ENCODE measurements at places on chromosomes 3 and 15.

DNA sequence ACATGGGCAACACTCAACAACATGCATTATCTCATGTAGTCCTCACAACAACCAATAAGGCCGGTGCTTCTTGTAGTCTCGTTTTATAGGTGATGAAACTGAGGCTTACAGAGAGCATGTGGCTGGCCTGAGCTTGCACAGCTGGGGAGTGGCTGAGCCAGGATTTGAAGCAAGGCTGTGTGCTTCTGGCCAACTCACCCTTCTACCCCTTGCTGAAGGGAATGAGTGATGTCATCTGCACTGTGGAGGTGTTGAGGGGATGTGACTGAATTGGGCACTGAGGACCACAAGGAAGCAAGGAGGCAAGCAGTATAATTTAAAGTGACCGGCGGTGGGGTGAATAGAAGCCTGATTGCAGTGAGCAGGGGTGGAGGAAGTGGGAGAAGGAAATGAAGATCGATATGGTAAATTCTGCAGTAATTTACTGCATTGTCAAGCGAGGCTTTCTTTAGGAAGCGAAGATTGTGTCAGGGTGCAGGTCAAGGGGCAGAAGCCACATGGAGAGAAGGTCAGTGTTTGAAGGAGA lies 62.3 kb downstream of the MINAR1 start:
- no peak for DNase-seq

DNA sequence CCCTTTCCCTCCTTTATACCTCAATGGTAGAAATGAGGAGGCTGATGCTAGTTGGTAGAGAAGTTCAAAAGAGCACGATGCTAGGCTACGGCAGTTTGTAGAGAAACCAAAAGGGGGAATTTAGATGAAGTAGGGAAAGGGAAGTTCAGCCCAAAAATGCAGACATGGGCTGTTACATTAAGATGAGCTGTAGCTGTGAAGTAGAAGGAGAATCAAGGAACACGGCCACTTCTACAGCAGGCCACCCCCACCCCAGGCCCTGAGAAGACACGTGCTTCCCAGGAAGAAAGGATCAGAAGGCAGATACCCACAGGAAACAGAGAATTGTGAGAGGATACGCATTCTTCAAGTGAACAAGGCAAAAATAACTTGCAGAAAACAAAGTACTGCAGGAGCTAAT lies 2.1 kb upstream of the PARP14 start:
- no peak for DNase-seq

DNA sequence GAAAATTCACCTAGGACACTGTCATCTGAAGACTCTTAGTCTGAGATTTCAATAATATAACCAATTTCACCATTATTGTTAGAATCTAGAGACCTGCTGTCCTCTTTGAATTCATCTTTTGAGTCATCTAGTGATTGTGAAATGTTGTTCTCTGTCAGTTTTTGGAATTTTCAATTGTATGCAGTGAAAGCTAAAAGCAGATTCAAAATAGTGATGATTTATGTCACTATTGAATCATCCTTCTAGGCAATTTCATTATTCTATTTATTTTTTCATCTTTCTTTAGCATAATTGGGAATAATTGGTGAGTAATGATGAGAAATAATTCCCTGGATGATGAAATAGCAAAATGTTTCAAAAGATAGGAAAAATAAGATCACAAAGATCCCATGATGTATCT lies 101.7 kb upstream of the EIF1B start:
- DNase-seq: no peak

DNA sequence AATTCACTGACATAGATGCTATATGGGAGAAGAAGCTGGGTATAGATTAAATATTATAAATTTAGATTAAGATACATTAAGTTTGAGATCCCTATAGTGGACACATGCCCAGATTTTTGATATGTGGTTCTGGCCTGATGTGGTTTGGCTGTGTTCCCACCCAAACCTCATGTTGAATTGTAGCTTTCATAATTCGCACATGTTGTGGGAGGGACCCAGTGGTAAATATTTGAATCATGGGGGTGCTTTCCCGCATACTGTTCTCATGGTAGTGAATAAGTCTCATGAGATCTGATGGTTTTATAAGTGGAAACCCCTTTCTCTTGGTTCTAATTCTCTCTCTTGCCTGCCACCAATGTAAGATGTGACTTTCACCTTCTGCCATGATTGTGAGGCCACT lies 189.4 kb upstream of the CD96 start:
- no peak for DNase-seq

DNA sequence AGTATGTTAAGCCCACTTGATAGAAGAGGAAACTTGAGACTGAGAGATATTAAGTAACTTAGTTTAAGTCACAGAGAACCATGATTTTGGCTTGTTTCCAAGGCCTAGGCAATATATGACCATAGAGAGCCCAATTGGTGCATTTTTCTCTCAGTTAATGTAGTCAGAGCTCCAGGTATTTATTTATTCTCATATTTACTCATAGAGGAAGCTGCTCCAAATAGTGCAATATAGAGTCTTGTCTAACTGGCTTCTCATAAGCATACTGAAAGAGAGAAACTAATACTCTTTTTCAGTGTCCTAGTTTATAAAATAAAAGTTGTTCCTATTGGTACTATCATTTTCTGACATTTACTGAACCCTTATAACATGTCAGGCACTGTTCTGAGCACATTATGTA lies 15.2 kb downstream of the TRNT1 start:
- DNase-seq: no peak

DNA sequence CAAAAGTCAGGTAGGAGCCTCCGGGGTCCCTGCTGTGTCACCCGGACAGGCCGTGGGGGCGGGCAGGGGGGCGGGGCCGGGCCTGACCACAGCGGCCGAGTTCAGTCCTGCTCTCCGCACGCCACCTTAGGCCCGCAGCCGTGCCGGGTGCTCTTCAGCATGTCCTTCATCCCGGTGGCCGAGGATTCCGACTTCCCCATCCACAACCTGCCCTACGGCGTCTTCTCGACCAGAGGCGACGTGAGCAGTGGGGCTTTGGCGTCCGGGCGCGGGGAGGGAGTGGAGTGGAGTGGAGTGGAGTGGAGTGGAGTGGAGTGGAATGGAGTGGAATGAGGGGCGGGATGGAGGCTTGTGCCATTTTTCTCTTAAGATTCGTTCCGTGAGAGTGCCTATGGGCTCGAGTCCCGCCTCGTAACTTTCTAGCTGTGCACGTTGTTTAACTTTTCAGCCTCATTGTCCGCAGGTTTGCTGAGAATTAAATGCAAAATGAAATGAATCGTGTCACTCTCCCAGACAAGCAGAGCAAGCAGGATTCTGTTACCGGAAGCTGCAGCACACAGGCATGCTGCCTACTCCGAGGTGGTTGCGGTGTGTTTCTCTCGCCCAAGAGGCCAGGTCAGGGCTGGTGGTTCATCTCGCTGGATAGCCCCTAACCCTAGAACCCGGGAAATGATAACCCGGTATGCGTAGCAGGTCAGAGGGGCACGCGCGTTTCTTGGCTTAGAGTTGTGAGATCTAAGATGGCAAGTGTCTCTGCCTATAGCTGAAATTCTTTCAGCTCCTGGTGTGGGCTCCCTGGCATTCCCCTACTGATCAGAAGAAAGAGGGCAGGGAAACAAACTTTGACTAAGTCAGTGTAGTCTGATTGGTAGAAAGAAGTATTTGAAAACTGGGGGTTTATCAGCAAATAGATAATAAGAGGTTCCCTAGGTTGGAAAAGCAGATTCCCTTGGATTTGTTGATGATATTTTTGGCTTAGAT lies at the start of gene FAH:
Gene FAH, plus strand, starts transcription at position 104 of the 981 bp plus-strand sequence. Its CDS starts 56 bp downstream, at position 160.
- DNase-seq: peak; percentile 44

- DNase-seq: no peak
These were observed 427.1 kb downstream of the SHQ1 start for GRCh38 chr3:72421126-72421525.

DNA sequence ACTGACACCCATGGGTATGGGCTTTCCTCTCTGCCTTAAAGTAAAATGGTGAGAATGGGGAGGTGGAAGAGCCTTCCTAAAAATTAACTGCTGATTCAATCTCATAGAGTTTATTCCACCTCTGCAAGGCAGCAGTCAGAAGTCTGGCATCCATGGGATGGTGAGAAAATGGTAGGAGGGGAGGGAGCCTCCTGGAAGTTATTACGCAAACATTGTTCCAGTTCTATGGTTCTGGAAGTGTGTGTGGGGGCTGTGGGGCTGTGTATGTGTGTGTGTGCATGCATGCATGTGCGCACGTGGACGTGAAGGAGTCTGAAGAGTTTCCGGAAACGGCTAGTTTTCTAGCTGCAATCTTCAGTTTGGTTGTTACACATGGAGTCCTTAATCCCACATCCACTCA lies 177.6 kb downstream of the KCNAB1 start:
- DNase-seq: no peak

DNA sequence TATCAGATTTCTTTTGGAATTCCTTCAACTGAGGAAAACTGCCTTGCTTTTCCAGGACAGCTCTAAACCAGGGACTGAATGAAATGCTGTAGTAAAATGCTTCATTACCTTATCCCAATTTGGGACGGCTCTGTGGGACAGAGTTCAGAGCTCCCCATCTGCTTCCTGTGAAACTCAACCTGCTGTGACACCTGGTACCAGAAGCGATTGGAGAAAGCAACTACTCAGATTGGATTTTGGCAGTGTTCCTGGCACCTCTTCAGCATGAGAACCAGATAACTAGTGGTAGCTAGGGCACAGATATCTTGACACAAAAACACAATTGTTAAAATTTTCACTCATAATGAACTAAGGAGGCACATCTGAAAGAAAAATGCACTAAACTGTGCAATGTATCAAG lies 539.1 kb downstream of the SI start:
- DNase-seq: no peak

DNA sequence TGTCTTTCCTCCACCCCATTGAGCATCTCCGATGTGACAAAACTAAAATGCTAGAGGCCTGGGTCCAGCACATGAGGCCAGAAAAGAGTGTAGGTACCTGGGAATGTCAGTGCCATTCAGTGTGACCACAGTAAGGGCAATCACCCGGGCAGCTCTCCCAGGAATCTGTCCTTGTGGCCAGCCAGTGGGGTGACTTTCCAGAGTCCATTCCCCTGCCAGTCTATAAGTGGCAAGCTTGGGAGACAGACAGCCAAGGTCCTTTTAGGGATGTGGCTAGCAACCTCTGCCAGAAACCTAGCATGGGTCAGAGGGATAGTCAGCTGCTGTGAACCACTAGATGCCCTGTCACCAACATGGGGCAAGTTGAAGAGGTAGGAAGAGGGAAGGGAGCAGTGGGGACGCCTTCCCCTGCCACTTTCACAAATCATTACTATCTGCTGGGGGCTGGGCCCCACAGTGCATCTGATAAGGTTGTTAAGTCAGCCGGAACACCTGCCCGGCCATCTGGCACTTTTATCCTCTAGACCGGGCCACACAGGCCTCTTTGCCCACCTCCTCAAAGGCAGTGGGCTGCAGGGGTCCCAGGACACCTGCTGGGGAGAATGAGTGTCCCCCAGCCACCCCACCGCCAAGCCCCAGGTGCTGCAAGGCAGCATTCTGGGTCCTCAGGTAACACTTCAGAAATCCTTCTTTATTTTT lies 24.8 kb upstream of the DET1 start:
- peak; percentile 54 for DNase-seq

- DNase-seq: peak; percentile 7
These were observed 26.8 kb downstream of the FBXW12 start for GRCh38 chr3:48398701-48399386.

- DNase-seq: no peak
These were observed 88.7 kb downstream of the FNDC3B start for GRCh38 chr3:172127929-172128580.

GRCh38 chr3:38578081-38578475 lies 71.4 kb downstream of the SCN5A start:
- DNase-seq: no peak

DNA sequence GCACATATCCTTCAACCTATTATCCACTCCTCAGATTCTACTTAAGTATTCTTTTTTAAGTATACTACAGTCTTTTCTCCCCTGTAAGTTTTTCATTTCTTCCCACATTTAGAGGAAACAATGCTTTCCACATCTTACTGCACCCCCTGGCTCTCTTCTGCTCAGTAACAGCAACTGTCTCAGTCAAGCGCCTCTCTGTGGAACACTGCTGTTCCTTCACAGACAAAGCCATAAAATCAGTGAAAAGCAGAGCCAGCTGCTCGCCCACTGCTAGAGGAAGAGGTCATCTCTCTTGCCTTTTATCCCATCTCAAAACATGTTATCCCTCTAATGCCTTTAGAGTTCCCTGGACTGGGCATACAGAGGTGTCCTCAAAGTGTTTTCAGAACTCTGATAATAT lies 24.8 kb downstream of the SERP1 start:
- DNase-seq: no peak

GRCh38 chr3:175980486-175981090 lies 1121.5 kb downstream of the NAALADL2 start:
- no peak for DNase-seq

- DNase-seq: peak; percentile 17
These were observed 116.3 kb downstream of the AKAP13 start for GRCh38 chr15:85496551-85497171.

- DNase-seq: peak; percentile 85
These were observed 420 bp downstream of the SLC27A2 start for GRCh38 chr15:50182219-50183013.

- DNase-seq: no peak
These were observed 75.9 kb downstream of the CYP19A1 start for GRCh38 chr15:51262463-51262862.

- no peak for DNase-seq
These were observed 302.0 kb downstream of the RYR3 start for GRCh38 chr15:33612721-33613304.

- DNase-seq: no peak
These were observed 101.1 kb downstream of the PDZRN3 start for GRCh38 chr3:73523661-73524060.

DNA sequence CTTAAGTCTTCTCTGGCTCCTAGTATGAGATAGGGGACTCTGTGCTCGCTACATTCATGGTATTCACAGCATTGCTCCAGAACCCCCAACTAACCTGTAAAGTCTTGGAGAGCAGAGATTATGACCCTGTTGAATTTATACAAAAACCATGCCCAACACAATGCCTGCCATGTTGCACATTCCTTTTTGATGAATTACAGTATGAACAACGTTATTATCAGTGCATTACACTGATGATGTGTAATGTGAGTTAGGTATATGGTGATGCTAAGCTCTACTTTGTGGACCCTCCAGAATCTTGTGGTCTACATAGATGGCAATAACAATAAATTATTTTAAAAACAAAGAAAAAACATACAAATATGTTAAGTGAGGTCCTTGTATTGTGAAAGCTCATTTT lies 64.3 kb downstream of the EOMES start:
- DNase-seq: no peak

DNA sequence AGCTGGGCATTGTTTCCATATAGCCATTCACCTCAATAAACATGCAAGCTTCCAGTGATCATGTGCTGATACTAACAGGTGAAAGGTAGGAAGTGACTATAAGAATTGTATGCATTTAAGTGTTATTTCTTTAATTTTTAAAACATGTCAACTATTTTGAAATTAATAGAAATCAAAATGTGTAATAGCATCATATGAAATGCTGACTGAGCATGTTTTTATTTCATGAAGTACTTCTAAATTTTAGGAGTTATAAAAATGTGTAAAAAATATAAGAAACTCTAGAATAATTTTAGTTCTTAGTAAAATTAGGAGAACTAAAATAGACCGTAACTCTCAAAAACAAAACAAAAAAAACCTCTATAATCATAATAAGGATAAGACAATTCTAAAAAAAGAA lies 229.3 kb upstream of the ARPP21 start:
- DNase-seq: no peak

Measured in SK-N-SH (cell line).